NCI-H82 (cell line): ENCODE measurements at places on chromosomes 6 and 20.

GRCh38 chr6:17101422-17102257 is at the start of gene STMND1:
Gene STMND1 (plus strand): TSS chr6:17102050. CDS start chr6:17102258, 208 bp downstream.
- DNase-seq: peak; percentile 27

DNA sequence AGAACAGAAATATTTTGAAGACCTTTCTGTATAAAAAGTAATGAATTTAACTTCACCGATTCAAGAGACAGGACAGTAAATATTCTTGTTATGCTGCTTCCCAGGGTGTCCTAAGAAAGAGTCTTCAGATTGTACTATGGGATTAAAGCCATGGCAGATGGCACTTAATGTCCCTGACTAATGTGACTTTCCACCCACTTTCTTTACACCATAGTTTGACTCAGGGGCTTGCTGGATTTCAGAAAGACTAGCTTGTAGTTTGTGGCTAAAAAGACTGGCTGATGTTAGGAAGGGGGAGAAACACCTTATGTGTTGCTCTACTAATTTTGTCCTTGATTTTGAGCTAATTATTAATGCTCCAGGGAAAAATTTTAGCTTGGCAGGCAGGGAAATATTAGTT is 75.9 kb downstream of the UTRN start:
- peak; percentile 19 for DNase-seq

DNA sequence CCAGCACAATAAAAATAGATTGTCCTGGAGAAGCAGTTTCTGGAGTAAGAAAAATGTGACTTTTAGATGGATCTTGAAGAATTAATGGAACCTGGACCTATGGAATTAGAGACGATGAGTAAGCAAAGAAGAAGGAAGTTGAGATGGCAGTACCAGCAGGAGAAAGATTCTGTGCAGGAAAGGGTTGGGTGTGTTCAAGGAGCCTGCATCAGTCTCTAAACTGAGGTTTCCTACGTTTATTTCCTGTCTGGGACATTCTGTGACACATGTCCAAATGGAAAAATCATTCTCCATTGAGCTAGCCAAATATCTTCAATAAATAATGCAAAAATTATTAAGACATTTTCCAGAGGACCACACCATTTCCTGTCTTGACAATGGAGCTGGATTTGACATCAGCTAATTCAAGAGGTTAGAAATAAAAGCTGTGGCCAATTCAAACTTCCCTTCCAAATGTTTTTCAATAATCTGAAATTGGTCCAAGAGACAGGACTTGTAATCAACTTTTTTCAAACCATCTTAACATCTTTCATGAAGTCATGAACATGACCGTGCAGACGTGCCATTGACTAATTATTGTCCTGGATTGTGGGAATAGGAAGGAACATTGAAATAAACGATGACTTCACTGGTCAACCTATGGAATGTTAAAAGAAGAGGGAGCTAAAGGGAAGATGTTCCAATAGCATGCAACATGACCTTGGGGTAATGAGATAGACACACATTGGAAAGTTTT is 198.3 kb downstream of the ZNF217 start:
- no peak for DNase-seq

- DNase-seq: no peak
Observed at GRCh38 chr20:8334641-8335040, 202.6 kb downstream of the PLCB1 start.

DNA sequence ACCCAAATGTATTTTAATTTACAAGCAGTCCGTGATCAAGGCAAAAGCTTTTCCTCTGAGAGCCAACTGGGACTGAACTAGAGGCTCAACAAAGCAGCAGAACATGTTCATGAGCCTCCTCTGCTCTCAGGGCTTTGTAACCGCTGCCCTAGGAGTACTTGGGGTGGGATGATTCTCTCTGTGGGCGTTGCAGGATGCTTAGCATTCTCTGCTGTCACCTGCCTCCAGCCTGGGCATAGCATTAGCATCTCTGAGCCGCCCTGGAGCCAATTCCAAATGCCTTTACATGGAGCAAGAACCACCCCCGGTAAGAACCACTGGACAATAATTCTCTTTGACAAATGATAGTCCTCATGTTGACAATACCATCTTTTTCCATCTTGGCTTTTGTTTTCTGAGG is 237.6 kb upstream of the CDH4 start:
- DNase-seq: no peak

- DNase-seq: no peak
Observed at GRCh38 chr20:45355209-45356084, 7.2 kb upstream of the SDC4 start.

DNA sequence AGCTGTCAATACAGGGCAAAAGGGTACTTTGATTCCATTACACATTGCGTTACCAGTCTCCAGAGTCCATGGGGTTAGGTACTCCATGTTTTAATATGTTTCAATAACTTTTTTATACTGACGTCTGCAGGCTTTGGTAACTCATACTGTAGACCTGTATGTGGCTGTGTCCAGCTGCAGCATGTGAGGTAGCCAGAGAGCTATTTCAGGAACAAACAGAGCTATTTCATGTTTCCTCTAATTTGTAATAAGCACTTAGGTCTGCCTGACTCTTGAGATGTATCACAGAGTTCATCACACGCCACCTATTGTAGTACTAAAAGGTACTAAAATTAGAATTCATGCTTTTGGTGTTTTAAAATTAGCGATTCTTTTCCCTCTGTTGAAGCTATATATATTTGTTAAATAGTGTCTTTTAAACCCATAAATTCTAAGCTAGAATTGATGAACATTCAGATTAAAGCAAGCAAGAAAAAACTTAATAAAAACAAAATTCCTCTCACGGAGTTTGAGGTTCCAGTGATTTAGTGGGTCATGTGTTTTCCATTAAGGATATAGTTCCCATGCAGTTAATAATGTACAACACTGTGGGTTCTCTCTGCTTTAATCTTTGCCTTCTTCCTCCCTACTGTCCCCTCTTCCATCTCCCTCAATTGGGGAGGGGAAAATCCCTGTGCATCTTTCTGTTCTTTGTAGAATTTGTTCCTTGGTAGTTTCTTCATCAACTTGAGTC is 37.0 kb downstream of the FOXO3 start:
- DNase-seq: no peak

- DNase-seq: no peak
Observed at GRCh38 chr20:62222266-62222850, 2.3 kb upstream of the HRH3 start.

GRCh38 chr6:163301726-163302635 is 112.5 kb upstream of the QKI start:
- no peak for DNase-seq

GRCh38 chr6:138560130-138560860 is 61.0 kb upstream of the NHSL1 start:
- DNase-seq: no peak

GRCh38 chr6:74114428-74114827 is 418.4 kb downstream of the CD109 start:
- no peak for DNase-seq

- peak; percentile 78 for DNase-seq
Observed at GRCh38 chr6:153231048-153231646, 100.1 kb upstream of the RGS17 start.

- DNase-seq: no peak
Observed at GRCh38 chr6:162638931-162639574, 88.5 kb downstream of the PRKN start.

GRCh38 chr6:105282631-105283585 is 103.1 kb upstream of the POPDC3 start:
- DNase-seq: peak; percentile 52

DNA sequence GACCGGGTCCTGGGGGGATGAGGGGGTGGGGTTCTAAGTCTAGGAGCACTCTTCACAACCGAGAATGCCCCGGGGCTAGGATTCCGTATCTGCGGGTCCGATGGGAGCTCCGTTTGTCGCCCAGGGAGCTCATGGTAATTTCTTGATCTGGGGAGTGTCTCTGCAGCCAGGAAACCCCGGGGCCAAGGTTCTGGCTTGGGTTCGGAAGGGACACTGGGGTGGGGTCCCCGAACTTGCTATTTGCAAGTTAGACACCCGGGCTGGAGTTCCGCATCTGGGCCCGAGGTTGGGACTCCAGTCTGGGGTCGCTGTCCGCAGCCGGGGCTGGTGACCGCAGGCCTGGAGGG is 397 bp downstream of the PEDS1 start:
- no peak for DNase-seq

DNA sequence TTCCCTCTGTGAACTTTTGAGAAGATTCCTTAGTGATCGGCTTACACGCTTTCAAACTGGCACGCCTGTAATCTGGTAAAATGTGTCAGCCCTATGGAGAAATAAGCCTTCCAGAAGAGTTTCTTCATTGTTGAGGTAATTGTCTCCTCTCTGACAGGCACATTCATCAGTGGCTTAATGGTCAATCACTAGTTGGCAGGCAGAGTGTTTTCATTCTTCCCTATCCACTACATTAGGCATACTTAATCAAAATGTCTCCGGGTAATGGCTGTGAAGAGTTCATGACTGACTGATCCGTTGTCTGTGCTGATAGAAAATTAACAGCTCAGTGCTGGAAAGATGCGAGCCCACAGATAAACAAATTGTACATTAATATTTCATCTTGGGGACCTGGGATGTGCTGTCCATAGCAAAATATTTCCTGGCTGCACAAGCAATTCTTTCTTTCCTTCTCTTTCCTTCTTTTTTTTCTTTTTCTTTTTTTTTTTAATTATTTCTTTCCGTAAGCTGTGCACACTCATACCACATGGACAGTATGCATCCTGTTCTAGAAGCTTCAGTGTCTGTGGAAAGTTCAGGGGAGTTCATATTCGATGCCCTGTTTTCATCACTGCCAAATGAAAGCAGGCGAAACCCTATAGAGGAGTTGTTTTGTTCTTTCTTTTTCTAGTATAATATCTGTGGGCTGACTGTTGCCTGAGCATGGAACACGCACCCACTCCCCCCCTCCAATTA is 31.4 kb downstream of the TSHZ2 start:
- DNase-seq: peak; percentile 97

- DNase-seq: no peak
Observed at GRCh38 chr6:150486048-150486447, 113.6 kb upstream of the PLEKHG1 start.

DNA sequence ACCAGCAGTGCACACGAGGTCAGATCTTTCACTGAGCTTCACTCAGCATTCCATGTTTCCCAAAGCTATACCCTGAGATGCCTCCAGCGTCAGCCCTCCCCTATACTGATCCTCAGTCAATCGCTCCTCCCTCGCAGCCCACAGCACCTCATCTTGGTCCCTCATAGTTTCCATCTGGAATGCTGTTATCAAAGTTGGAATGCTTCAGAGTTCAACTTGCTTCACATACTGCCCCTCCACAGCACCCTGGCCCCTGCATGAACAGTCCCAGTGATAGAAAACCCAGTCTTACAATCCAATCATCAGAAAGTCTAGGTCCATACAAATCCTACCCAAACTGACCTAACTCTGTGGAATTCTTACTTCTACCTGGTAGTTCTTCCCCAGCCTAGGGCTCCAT is 20.0 kb downstream of the SPAG4 start:
- DNase-seq: no peak

- DNase-seq: peak; percentile 64
Observed at GRCh38 chr20:63118303-63119120, 97.4 kb downstream of the YTHDF1 start.

DNA sequence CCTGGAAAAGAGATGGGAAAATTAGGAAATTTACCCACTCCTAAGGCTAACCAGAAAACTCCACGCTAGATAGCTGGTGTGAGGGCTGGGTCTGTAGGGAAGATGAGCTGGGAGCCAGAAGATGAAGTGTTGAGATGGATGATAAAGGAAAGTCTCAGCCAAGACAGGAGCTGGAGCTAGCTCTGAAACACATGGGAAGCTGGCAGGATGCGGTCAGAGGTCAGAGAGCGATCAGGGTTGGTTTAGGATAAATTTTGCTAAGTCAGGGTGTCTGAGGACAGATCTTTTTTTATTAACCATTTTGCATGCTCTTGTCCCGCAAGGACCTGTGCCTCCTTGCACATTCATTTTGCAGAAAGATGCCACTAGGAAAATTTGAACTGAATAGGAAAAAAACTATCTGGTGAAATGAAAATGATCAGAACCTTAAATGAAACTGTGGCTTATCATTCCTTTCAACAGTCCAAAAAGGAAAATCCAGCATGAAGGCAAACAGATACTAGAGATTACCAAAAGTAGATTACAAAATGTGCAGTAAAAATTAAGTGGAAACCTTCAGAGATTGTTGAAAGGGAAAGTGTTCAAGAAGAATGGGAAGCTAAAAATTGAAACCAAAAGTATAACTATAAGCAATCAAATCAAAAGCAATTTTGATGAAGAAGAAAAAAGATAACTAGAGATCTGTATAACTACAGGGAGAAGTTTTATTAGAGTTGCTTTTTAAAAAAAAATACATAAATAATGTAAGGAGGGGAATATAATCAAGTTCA is 10.7 kb upstream of the EDN1 start:
- no peak for DNase-seq

- DNase-seq: peak; percentile 2
Observed at GRCh38 chr6:75546381-75546780, 52.8 kb upstream of the FILIP1 start.

- DNase-seq: no peak
Observed at GRCh38 chr6:44078827-44079671, 48.2 kb downstream of the MRPL14 start.

DNA sequence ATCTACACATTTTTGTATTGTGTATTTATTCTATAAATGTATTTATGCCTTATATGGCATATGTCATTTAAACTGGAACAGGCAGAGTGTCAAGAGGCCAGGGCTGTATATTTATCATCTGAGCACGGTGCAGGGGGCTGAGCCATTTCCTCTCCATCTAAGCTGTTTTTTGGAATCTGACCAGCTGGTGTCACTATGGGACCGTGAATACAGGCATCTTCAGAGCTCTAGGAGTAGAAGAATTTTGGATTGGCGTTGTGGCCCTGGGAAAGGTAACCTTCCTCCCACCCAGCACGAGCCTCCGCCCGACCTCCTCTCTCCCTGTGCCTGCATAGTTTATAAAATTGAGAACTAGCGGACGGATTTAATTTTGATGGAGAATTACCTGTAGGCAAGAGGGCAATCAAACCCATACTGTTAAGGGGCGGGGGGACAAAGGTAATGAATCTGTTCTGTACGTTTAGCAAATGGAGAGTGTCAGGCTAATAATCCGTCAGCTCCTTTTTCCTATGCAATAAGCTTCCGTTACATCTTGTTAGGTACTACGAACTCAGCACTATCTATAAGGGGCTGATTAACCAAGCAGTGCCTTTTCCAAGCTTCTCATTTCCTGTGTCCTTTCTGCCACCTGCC is 29.0 kb upstream of the EEF1E1 start:
- peak; percentile 85 for DNase-seq

GRCh38 chr6:50128420-50129005 is 78.8 kb upstream of the DEFB112 start:
- DNase-seq: peak; percentile 39

DNA sequence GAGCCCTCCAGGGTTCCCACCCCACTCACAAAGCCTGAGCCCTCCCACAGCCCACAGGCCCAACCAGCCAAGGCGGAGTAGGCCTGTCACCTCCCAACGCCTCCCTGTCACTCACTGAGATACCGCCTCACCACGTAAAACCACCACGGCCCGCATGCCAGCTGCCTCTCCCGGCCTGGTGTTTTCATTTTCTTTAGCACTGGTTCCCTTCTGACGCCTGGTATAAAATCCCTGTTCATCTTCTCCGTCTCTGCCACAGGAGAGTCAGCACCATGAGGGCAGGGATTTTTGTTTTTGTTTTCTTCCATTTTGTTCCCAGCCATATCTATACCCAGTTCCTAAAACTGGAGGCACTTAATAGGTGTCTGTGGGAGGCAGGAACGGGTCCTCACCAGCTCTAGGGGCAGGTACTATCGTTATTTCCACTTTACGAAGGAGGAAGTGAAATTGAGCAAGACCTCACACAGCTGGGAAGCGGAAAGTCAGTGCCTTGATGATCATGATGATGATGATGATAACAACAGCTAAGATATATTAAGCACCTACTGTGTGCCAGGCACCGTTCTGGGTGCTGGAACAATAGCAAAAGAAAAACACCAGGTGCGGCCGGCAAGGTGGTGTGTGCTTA is 58.6 kb downstream of the SNAI1 start:
- peak; percentile 28 for DNase-seq

- DNase-seq: peak; percentile 64
Observed at GRCh38 chr20:24892522-24892921, 56.5 kb upstream of the CST7 start.
